ENCODE measurements at places on chromosomes 2 and 18.

DNA sequence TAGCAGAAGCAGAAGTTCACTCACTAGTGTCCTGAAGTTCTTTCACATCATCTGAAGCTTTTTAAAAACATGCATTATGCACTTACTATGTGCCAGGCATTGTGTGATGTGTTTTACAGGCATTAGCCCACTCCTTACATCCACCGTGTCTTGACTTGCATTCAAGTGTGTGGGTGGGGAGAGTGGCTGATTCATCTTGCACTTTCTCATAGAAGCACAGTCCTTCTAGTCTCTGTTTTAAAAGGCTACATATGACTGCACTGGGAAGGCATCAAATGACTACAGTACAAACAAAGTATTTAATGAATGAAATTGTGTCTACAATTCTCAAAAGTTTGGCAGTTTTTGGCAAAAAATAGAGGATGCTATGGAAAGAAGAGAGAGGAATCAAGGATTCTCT lies 21.6 kb upstream of the DSC3 start:
- DNase-seq, result no peak

DNA sequence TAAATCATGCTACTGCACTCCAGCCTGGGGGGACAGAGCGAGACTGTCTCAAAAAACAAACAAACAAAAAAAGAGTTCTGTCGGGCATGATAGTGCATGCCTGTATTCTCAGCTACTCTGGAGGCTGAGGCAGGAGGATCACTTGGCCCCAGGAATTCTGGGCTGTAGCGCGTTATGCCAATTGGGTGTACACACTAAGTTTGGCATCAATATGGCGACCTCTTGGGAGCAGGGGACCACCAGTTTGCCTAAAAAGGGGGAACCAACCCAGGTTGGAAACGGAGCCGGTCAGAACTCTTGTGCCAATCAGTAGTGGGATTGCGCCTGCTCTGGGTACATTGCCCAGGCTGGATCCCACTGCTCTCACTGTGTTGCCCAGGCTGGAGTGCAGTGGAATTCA lies 49.7 kb downstream of the SDC1 start:
- DNase-seq, result no peak

DNA sequence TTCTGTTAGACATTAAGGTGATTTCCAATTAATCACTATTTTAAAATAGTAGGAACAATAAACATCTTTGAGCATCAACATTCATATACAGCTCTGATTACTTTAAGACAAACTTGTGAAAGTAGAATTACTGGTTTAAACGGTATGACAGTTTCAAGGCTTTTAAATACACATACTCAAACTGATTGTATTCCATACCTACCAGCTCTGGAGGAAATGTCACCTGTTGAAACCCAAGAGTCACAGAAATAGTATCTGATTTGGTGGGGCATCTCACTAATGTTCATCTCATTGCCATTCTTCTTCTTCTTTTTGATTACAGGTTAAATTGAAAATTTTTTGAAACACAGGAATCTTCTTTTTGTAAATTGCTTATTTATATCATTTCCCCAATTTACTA lies 36.2 kb downstream of the USP40 start:
- no peak for DNase-seq

DNA sequence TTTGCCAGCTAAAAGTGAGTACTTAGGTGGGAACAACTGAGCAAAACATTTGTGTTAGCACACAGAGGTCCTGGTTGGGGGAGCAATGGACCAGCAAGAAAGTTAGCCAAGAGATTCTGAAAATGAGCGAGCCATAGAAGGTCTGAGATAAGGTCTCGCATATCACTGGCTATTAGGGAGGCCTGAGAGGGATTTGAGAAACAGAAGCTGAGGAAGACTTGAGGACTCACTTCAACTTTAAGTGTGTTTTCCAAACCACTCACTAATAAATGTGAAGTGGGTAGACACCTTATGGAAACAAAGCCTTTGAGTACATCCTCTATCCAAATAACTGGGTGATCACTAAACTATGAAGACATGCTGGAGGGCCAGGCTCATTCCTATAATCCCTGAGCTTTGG lies 958.5 kb downstream of the DPP10 start:
- no peak for DNase-seq

DNA sequence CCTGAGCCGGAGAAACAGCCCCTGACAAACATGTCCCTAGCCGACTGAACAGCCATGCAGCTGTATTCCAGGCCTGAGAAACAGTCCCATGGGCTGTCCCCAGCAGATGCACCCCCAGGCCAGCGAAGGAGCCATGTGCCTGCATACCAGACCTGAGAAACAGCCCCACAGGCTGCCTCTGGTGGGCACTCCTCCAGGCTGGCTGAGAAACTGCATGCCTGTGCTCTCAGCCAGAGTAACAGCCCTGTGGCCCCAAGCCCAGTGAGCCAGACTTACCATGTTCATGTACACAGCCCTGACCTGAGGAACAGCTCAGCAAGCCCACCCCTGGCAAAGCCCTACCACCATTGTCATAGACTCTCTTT lies 24.8 kb downstream of the BOLL start:
- DNase-seq, result no peak

- no peak for DNase-seq
Observed at GRCh38 chr2:41867553-41867952, 180.3 kb upstream of the PKDCC start.

DNA sequence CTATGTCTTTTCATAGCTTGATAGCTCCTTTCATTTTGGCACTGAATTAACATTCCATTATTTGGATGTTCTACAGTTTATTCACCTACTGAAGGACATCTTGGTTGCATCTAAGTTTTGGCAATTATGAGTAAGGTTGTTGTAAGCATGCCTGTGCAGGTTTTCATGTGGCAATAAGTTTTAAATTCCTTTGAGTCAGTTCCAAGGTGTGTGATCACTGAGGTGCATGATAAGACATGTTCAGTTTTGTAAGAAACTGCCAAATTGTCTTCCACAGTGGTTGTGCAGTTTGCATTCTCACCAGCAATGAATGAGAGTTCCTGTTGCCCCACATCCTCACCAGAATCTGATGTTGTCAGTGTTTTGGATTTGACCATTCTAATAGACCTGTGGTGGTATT lies 24.2 kb downstream of the XDH start:
- DNase-seq, result no peak

DNA sequence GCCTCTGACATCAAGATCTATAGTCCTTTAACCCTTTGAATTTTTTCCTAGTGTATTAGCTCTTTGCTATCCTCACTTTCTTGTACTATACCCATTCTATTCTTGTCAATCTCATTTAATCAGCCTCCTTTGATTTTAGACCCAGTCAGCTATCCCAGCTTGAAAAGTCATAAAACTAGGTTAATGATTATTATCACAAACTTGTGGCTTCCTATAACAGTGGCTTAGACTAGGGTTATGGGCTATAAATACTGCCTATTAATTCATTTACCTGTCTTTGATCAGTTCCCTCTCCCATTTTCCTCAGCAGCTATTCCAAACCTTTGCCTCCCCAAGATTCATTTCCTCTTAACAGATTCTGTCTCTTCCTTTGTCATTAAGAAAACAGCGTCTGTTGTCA lies 174.8 kb downstream of the UBR3 start:
- no peak for DNase-seq

GRCh38 chr2:143933946-143934569 lies 585.9 kb downstream of the ZEB2 start:
- DNase-seq, result no peak

GRCh38 chr2:96253006-96253405 lies 12.8 kb downstream of the TMEM127 start:
- no peak for DNase-seq

- DNase-seq, result no peak
Observed at GRCh38 chr2:232491139-232491780, 3.6 kb upstream of the ECEL1 start.

DNA sequence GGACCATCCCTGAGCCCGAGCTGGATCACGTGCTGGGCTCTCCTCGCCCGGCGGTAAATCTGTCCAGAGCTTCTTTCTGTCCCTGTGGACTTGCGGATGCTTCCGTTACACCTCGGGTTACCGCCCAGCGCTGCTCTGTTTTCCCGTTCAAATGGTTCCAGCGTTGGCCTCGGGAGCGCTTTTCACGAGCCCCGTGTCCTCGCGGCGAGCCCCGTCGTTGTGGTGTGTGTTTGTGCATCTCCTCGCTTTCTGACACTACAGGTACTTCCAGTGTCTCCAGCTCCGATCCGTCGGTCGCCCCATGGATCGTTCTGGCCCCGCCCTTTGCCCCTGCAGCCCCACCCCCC lies 77.4 kb downstream of the RTP5 start:
- no peak for DNase-seq

GRCh38 chr18:57576316-57576715 lies 10.2 kb downstream of the FECH start:
- no peak for DNase-seq

- DNase-seq, result no peak
Observed at GRCh38 chr2:84276590-84277255, 182.4 kb downstream of the SUCLG1 start.
